ENCODE measurements at places on chromosomes 6 and 20.

DNA sequence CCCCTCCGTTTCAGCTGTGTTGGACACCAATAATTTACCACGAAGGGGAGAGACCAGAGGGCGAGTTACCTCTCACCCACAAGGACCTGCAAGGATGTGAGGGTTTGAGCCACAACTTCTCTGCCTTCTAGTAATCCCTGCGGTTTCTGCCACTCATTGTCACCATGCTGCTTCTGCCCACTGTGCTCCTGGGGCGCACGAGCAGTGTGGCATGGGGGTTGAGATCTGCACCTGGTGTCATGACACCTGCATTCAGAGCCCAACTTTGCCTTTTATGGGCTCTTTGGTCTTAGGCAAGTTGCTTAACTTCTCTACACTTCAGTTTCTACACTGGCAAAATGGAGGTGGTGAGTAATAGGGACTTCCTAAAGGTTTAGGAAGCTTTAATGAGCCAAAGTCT lies 84.9 kb downstream of the SOBP start:
- DNase-seq, result no peak

DNA sequence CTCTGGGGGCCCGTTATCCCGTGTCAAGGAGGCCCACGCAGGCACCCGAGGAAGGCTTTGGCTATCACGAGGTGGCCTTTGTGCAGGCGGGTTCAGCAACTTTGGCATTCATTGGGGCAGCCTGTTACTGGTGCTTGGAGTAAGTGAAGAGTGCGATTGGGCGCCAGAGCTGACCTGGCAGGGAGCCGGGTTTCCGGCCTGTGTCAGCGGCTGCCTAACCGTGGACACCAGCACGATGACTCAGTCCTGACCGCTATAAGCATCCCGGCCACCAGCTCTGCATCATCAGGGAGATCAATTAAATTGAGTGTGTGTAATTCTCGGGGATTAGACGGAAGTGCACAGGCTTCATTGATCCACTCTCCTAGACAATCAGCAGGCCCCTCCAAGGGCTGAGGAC lies 45.9 kb downstream of the CDH4 start:
- DNase-seq, result peak; percentile 84

DNA sequence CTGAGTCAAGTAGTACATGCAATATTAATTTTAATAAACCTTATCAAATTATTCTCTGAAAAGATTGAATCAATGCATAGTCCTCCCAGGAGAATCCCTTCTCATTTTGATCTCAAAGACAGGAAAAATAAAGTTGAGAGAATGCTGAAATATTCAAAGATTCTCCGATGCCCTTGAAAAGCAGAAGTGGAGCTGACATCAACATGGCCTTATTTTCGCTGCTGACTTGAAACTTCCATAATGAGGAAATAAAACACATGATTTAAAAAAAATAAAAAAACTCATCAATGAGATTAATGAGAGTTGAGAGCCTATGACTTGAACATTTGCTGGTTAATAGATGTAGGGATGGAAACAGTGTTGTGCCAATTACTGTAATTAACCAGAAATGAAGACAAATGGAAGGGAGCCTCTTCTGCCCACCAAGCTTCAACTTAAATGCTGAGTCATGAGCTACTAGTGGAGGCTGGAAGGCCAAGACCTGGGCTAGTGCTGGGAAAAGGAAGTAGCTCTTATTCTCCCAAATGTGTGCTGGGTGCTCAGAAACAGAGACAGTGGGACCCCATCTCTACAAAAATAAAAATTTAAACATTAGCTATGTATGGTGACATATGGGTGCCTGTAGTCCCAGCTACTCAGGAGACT lies 139.9 kb downstream of the BFSP1 start:
- DNase-seq, result no peak

DNA sequence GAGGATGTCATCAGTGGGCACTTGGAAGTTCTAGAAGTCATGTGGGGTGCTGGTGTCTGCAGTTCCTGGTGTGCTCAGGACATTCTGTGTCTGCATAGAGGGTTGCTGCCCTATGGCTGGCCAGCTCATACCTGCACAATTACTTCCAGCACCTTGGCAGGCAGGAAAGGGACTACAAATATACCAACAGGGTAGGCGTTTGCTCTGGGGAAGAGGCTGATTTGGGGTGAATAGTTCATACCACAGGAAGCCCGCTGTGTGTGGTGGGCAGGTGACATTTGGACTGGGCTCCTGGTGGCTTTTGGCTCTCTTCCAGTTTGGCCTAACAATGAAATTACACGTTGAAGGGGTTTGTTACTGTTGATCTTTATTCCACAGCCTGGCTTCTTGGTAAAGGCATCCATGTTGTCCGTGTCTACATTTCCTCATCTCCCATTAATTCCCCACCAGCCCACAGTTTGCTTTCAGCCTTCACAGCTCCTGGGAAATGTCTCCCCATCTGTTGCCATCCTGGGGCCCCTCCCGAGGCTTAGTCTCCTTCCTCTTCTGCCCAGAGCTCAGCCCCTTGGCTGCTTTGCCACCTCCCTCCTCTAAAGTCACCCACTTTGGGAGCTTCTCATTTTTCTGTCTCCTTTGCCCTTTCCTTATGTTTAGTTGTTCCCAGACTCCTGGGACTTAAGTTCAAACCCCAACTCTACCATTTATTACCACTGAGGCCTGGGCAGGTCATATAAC lies 88.1 kb downstream of the RSPH3 start:
- DNase-seq, result no peak

DNA sequence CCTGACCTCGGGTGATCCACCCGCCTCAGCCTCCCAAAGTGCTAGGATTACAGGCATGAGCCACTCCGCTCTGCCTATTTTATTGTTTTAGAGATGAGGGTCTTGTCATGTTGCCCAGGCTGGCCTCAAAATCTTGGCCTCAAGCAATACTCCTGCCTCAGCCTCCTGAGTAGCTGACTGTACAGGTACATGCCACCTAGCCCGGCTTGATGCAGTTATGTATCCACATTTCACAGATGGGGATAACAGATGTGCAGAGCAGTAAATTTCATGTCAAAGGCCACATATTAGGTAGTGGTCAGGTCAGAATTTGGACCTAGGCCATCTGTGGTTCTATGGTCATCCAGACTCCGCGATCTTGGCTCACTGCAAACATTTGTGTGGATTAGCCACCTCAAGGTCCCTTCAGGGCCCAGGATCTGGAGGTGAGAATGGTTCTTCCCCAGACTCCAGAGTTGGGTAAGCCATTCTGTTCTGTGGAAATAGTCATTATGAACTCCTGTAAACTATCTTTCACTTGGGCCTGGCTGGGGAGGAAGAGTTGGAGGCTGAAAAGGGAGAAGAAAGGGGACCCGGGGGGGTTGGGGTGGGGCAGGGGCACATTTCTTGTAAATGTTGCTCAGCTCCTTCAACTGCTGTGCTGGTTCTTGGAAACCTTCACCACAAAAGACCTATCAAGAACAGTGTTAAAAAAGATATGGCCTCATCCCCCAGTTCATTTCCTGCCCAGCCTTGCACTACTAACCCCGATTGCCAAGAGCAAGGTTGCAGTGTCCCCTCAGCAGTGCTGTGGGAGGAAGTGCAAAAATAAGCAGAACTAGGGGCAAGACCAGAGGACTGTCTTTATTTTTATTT lies 13.0 kb downstream of the PIM1 start:
- DNase-seq, result no peak

DNA sequence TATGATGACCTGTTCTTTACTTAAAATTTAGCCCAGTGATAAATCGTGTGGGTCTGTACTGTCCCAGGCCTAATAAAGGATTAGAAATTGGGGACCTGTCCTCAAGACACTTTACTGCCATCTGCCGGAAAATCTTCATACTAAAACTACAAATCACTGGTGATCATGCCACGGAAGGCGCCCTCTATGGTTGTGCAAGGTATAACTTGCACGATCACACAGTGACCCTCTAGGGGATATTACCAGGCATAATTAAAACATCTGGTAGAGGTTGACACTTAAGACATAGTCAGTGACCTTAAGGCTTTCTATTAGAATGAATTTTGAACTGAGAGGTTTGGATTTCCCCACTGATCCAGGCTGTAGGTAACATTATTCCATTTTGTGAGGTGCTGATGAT lies 172.6 kb downstream of the BMP2 start:
- no peak for DNase-seq
